ENCODE measurements at places on chromosomes 12 and 14.
A peak's percentile ranks its signal among the peaks of the same experiment; 100 is the strongest.

- DNase-seq, result peak; percentile 53
Observed at GRCh38 chr14:32588448-32589320, 259.6 kb downstream of the AKAP6 start.

- DNase-seq, result no peak
Observed at GRCh38 chr12:25264114-25264513, 13.4 kb upstream of the KRAS start.

GRCh38 chr12:89051065-89051677 is 301.1 kb downstream of the DUSP6 start:
- peak; percentile 64 for DNase-seq

- DNase-seq, result no peak
Observed at GRCh38 chr12:89474615-89475014, 50.0 kb downstream of the GALNT4 start.

DNA sequence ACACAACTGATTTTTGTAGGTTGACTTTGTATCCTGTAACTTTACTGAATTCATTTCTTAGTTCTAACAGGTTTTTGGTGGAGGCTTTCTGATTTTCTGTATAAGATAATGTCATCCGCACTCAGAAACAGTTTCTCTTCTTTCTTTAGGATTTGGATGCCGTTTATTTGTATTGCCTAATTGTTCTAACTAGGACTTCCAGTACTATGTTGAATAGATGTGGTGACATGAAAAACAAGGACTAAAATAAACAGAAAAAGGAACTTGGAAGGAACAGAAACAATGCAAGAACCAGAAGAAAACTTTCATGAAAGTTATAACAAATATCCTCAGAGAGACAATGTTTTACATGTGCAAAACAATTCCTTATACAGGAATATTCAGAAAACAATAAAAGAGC is 100.3 kb downstream of the GTF2A1 start:
- peak; percentile 52 for DNase-seq

- DNase-seq, result peak; percentile 8
Observed at GRCh38 chr12:76260390-76260748, 87.8 kb downstream of the BBS10 start.

DNA sequence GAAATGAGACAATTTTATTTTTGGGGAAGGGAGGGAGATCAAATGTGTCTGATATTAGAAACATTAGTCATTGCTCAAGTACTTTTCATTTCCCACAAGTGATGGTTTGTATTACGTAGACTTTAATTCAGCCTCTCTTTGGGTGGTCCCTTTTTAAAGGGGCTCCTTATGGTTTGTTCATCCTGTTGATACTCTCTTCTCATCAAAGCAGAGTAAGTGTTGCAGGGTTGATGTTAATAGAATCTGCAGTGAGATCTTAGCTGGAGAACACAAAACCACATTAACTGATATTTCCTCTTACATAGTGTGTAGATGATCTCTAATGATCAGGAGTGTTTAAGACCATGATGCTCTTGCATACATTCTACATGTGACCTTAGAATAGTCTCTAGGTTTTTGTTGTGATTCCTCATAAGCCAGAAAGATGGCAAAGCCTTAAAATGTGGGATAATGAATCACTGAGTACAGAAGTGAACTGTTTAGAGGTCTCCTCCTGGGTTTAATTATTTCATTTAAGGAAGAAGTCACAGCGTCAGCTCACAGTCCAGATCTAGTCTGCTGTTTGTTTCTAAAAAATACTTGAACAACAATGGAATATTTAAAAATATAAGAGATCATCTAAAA is 87.4 kb upstream of the PTPRR start:
- no peak for DNase-seq

- no peak for DNase-seq
Observed at GRCh38 chr12:113186033-113186365, 478 bp downstream of the RITA1 start.

DNA sequence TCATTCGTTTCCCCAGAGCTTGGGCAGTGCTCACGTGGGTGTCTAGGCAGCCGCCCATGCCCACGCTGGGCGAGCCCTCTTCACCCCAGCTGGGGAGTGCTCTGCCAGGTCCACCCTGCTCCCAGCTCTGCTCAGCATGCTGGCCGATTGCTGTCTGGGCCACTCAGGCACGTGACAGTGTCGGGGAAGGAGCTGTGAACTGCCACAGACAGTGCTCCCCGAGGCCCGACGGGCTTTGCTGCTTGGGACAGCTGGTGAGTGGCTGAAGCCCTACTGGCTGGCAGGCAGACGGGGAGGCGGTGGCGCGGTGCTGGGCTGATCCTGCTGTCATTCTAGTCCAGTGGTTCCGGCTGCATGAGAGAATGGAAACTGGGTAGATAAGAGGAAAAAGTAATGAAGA is 15.8 kb downstream of the NOC4L start:
- DNase-seq, result no peak

All from inflammatory macrophage treated with lipopolysaccharide for 4 hours (primary cell).